ENCODE measurements at places on chromosomes 13 and 19.

DNA sequence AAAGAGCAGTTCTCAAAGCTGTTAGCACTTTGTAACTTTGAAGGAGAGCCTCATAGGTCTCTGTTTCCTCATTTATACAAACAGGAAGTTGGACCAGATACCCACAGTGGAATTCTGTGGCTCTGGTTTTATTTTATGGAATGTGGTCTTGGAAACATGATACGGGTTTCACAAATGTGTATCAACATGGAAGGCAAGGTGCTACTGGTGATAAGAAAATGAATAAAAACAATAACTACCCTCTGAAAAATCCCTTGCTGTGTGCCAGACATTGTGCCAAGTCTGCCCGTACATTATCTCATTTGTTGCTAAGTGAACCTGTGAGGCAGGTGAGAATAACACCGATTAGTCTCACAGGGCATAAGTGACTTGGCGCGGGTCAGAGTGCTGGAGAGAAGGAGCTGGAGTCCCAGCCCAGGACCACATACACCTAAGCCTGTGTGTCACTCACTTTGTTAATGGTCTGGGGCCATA, 45.0 kb upstream of the RNF113B start:
- DNase-seq, result no peak

- DNase-seq, result no peak
These were observed 6.4 kb downstream of the ARHGEF7 start for GRCh38 chr13:111121506-111121905.

GRCh38 chr19:3467437-3468198, 12.7 kb downstream of the SMIM24 start:
- DNase-seq, result no peak

DNA sequence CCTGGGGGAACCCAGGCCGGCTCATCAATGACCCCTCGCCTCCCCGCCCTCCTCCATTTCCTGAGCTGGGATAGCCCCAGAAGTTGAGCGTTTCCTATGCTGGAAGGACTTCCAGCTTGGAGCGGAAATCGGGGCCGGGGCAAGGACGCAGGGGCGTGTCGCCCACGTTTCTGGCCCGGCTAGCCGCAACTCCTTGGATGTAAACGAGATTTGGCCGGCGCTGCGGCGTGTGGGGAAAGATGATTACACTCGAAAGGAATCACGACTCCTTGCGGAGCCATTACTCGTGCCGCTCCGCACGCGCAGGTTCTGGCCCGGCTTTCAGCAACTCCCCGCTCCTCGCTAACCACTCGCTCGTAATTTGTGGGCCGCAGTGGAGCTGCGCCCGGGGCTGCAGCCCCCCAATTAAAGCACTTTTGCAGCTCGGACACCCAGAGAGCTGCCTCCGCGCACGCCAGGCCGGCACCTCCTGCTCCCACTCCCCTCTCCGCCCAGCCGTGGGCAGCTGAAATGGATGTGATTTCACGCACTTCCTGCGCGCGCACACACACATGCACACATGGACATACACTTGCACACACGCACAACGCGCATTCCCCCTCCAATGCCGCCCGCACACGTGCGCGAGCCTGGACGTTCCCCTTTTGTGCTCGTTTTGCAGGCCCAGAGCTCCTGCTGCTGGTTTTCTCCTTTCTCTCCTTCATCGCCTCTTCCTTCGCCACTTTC, 15.7 kb downstream of the ZIC5 start:
- DNase-seq, result no peak

DNA sequence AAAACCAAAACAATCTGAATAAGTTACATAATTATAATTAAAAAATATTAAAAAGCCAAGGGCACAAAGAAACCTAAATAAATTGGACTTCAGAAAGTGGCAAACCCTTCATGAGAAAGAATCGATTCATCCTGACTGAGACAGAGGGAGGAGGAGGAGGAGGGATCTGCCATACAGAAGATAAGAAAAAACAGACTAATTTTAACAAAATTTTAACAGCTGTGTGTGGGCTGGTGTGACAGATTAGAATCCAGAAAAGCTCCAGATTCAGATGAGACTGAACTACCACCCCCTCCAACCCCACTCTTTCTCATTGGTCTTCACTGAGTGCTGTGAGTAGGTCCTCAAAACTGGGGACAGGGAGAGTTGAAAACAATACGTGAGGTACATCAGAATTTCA, 111.5 kb upstream of the HTR2A start:
- DNase-seq, result no peak

- no peak for DNase-seq
These were observed 9.2 kb downstream of the UBXN6 start for GRCh38 chr19:4448147-4448985.

DNA sequence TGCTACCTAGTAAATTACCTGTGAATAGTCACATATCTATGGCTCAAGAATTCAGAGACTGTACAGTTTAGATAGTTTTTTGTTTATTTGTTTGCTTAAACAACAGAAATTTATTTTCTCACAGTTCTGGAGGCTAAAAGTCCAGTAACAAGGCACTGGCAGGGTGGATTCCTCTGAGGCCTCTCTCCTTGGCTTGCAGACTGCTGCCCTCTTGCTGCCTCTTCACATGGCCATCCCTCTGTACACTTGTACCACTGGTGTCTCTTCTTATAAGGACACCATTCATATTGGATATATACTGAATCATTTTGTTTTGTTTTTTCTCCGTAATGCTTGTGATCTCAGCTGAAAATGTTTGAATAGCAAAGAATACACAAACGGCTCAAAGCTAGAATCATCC, 56.4 kb upstream of the MIR17HG start:
- no peak for DNase-seq

GRCh38 chr19:7224209-7224686, 70.0 kb downstream of the INSR start:
- no peak for DNase-seq

- no peak for DNase-seq
These were observed 9.5 kb upstream of the MBNL2 start for GRCh38 chr13:97212601-97213040.

GRCh38 chr19:45569619-45570421, 14.8 kb downstream of the OPA3 start:
- DNase-seq, result no peak

DNA sequence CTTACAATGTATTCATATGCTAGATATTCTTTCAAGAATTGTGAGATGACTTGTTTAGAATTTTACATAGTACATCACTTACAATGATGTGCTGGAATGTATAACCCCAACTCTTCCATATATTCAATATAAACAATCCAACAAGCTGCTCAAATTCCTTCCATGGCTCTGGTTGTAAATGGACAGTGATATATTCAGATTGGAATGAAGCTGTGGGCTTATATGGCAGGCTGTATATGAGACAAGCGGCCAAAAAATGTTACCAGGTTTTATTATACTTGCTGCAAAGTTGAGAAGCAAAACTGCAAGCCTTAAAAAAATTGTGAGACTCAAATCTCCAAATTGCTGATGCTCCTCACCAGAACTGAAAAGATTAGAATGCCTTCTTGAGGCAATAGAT, 83.6 kb upstream of the KLF12 start:
- DNase-seq, result no peak

- no peak for DNase-seq
These were observed 6.5 kb downstream of the R3HDM4 start for GRCh38 chr19:906480-906879.

GRCh38 chr13:109400209-109400608, 386.2 kb downstream of the IRS2 start:
- no peak for DNase-seq

Measured in NCI-H187 (cell line).